ENCODE measurements at places on chromosomes 3 and 15.

- no peak for DNase-seq
Measured at GRCh38 chr15:55420171-55420866, 12.0 kb downstream of the PIERCE2 start.

DNA sequence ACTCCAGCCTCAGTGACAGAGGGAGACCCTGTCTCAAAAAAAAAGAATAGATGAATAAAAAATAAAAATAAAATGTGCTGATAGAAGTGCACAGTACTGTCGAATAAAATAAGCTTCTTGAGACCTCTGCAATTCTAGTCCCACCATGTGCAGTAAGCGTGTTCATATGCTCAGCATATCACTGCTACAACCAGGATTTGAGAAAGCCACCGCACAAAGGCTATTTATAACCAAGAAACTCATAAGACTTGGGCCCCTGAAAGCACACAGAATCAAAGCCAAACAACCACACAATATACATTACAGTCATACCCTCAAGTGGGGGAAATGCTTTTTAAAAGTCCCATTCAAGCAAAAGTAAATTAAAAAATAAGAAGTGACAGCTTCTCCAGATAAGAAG lies 56.5 kb upstream of the FXR1 start:
- DNase-seq = no peak

DNA sequence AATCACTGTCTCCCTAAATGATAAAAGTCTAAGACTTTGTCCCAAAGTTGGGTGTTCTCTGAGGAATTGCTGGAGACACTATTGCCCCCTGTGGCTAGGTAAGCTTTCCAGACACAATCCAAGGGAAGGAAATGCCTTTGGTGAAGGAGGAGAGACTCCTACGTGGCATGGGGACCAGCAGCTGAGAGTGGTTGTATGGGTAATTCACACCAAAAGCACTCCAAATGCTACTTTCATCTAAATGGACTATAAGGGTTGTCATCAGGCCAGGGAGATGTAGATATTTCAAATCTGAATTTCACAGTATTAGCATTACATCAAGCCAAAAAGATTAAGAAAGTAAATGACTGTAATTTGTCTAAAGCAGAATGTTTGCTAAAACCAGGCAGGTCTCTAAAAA lies 400.8 kb upstream of the THBS1 start:
- DNase-seq = no peak

DNA sequence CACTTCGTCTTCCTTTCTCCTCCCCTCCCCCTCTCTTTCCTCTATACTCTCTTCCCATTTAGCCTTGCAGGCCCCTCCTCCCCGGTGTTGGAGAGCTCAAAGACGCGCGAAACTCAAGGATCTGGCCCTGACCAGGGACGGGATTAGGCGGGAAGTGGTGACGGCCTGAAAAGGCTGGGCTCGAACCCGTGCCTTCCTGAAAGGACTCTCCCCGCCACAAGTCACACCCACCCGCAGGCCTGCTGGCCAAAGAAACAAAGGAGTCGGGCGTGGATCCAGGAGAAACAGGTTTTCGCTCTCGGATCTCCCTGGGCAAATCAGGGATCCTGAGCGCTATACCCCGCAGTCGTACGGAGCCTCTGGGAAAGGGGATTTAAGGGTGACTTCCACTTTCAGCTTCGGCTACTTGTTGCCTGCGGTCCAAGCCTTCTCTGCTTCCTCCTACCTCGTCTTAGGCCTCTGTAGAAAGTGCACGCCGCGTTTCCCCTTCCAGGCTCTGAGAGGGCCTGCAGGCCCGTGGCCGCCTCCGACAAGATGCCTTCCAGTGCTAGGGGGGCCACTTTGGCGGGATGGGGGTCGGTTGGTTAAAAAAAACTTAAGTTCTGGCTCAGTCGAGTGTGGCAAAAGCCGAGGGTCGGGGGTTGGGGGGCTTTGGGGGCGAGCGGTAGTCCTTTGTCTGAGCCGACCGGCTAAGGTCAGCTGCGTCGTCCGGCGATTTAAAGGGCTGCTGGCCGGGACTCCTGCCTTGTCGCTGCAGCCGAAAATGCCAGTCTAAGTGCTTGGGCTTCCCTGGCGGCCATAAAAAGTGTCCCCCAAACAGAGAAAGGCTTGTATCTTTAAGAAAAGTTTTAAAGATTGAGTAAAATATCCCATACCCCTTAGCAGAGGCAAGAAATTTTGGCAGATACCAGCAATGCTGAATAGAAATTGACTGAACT lies 8.2 kb downstream of the ZIC4 start:
- DNase-seq = no peak

DNA sequence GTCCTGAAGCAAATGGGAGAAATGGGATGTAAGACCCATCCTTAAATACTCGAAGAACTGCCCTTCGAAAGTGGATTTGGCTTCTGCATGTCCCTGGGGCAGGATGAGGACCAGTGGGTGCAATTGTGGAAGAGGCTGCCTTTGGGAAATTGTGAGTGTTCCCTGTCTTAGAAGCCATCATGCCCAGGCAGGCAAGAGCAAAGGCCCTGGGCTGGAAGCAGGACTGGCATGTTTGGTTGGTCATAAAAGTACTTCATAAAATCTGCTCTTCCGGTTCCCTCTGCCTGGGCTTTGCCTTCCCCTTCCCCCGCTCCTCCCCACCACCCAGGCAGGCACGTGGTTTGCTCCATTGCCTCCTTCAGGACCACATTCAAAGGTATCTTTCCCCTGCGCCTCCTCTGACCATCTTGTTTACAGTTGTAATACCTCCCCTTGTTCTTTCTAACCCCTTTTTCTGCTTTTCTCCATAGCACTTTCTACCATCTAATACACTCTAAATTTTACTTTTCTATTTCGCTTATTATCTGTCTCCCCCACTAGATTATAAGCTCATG lies 8.3 kb downstream of the MINAR1 start:
- no peak for DNase-seq

- no peak for DNase-seq
Measured at GRCh38 chr3:8864402-8865350, 95.3 kb upstream of the OXTR start.
